ENCODE measurements at places on chromosomes 2 and 18. TPM values are rescaled to one million over a fixed set of nuclear protein-coding genes. Genes with fewer than 3 reads are reported as not detected.

DNA sequence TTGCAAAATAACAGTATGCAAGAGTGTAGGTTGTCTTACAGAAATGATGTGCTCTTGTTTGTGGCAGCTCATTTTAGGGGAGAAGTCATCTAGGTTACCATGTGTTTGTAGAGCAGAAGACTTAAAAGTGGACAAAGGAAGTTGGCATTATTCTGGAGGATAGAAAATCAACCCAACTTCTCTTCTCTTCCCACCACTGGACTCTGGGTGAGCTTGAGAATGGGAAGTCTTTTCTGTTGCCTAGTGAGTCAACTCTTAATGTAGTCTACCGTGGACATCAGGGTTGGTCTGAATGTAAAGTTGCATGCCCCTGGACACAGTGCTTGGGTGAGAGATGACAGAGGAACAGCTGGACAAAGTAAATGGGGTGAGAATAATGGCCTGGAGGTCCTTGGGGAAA, 98.3 kb downstream of the FMNL2 start:
- H3K27ac ChIP-seq = no peak overlapping the region
- H3K27me3 ChIP-seq = no peaks in the 10 kb centered on the region

The CIDEA gene
- 3.0 TPM for polyA plus RNA-seq

The FER1L5 gene
- polyA plus RNA-seq = 0.01 TPM

DNA sequence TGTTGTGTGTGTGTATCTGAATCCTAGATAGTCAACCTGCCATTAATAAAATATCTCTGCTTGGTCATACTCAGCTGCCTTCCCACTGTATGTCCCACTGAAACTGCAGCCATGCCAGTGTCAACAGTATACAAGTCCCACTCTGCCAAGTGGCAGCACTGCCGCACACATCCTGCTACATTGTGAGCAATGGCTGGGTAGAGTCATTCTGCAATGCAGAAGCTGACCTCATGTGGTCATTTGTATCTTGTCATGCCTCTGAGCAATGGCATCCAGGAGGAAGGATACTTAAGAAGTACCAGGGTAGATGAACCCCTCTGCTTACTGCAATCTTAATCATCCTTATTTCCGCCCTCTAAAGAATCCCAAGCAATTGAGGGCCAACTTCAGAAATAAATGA, 302.2 kb upstream of the DDX18 start:
- no peak for DNase-seq
- no peaks in the 10 kb centered on the region for H3K27me3 ChIP-seq
- no peak overlapping the region for H3K27ac ChIP-seq
- H3K4me1 ChIP-seq = no peaks in the 10 kb centered on the region

- H3K27ac ChIP-seq = no peak overlapping the region
- peaks cover 19% of the 10 kb centered on the region for H3K4me1 ChIP-seq
- DNase-seq = no peak
- no peaks in the 10 kb centered on the region for H3K36me3 ChIP-seq
- H3K4me3 ChIP-seq = no peak overlapping the region
These were observed 42.4 kb downstream of the HPCAL1 start for GRCh38 chr2:10345126-10345525.

The LYPD6 gene
- 2.4 TPM for polyA plus RNA-seq

- H3K27me3 ChIP-seq = no peaks in the 10 kb centered on the region
- no peaks in the 10 kb centered on the region for H3K36me3 ChIP-seq
- DNase-seq = no peak
- H3K27ac ChIP-seq = no peak overlapping the region
- H3K4me3 ChIP-seq = no peak overlapping the region
- H3K4me1 ChIP-seq = peaks cover 18% of the 10 kb centered on the region
These were observed 253.1 kb upstream of the NXPH2 start for GRCh38 chr2:139033300-139033699.

GRCh38 chr2:131572175-131572574, 44.5 kb downstream of the CCDC74A start:
- H3K27ac ChIP-seq = no peak overlapping the region
- H3K4me1 ChIP-seq = no peaks in the 10 kb centered on the region
- no peaks in the 10 kb centered on the region for H3K36me3 ChIP-seq
- H3K27me3 ChIP-seq = no peaks in the 10 kb centered on the region

The MYO7B gene
- not detected for polyA plus RNA-seq

GRCh38 chr2:110747522-110748488, 15.4 kb downstream of the ACOXL start:
- H3K36me3 ChIP-seq = no peaks in the 10 kb centered on the region
- H3K4me1 ChIP-seq = peaks cover 8% of the 10 kb centered on the region
- no peak for DNase-seq
- no peak overlapping the region for H3K4me3 ChIP-seq
- no peak overlapping the region for H3K27ac ChIP-seq

DNA sequence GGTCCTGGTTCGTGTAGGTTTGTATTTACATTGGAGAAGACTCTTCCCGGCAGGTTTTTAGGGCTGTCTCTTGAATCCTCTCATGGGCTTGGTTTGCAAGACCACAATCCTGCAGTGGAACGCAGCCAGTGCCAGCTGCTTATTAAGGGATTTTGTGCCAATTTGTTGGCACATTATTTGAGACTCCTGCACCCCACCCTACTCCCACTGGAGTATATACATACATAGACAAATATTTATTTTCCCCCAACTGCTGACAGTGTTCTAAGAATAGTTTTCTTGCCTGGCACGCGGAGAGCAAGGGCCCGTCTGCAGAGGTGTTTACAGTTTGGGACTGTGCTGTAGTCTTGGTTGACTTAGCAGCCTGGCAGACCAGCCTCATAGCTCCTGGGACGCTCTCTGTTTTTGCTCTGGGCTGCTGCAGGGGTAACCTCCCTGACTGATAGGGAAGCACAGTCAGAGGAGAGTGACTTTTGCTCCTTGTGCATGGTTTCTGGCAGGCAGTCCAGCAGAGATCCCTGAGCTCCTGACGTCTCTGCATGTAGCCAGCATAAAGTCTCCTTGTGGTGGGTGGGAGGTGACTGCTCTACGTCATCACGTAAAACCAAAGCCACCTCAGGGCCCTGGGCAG, 1.9 kb downstream of the LDLRAD4 start:
- H3K27me3 ChIP-seq = peaks cover 69% of the 10 kb centered on the region
- H3K27ac ChIP-seq = no peak overlapping the region
- no peaks in the 10 kb centered on the region for H3K4me1 ChIP-seq
- DNase-seq = no peak
- H3K36me3 ChIP-seq = no peaks in the 10 kb centered on the region
- H3K4me3 ChIP-seq = no peak overlapping the region

GRCh38 chr2:112941753-112942653, 31.0 kb downstream of the IL37 start:
- no peak overlapping the region for H3K27ac ChIP-seq
- no peaks in the 10 kb centered on the region for H3K27me3 ChIP-seq
- peaks cover 15% of the 10 kb centered on the region for H3K4me1 ChIP-seq
- H3K36me3 ChIP-seq = no peaks in the 10 kb centered on the region
- DNase-seq = peak; percentile 45

The SLC9A2 gene
- polyA plus RNA-seq = 0.13 TPM

The TANK gene
- polyA plus RNA-seq = 47.2 TPM

- no peak overlapping the region for H3K4me3 ChIP-seq
- no peaks in the 10 kb centered on the region for H3K36me3 ChIP-seq
- no peak for DNase-seq
- H3K4me1 ChIP-seq = no peaks in the 10 kb centered on the region
These were observed 414.0 kb upstream of the FANCL start for GRCh38 chr2:58655152-58655551.

The RMC1 gene
- polyA plus RNA-seq = 25.3 TPM

- H3K4me1 ChIP-seq = no peaks in the 10 kb centered on the region
- no peak overlapping the region for H3K4me3 ChIP-seq
- H3K27ac ChIP-seq = no peak overlapping the region
These were observed 11.3 kb downstream of the MC5R start for GRCh38 chr18:13835202-13835601.

GRCh38 chr18:64693766-64694165, 544.9 kb upstream of the LINC00305 start:
- DNase-seq = no peak

The DNAJC5G gene
- not detected for polyA plus RNA-seq

DNA sequence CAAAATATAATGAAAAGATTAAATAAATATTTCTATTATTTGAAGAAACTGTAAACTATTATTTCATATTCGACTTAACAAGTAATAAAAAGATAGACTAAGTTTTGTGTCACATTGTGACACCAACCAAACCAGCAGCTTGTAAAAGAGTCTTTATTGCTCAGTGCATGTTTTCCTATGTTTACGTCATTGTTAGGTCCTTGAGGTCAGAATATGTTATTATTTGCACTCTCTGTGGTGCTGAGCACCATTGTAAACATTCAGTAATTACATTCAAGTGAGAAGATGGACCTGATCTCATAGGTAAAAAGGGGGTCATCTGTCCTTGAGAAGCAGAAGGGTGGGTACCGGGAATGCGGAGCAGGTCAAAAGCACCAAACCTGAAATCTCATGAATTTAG, 1999.1 kb upstream of the CELF4 start:
- no peaks in the 10 kb centered on the region for H3K36me3 ChIP-seq
- no peak for DNase-seq
- no peaks in the 10 kb centered on the region for H3K4me1 ChIP-seq
- H3K27ac ChIP-seq = no peak overlapping the region
- H3K27me3 ChIP-seq = no peaks in the 10 kb centered on the region

DNA sequence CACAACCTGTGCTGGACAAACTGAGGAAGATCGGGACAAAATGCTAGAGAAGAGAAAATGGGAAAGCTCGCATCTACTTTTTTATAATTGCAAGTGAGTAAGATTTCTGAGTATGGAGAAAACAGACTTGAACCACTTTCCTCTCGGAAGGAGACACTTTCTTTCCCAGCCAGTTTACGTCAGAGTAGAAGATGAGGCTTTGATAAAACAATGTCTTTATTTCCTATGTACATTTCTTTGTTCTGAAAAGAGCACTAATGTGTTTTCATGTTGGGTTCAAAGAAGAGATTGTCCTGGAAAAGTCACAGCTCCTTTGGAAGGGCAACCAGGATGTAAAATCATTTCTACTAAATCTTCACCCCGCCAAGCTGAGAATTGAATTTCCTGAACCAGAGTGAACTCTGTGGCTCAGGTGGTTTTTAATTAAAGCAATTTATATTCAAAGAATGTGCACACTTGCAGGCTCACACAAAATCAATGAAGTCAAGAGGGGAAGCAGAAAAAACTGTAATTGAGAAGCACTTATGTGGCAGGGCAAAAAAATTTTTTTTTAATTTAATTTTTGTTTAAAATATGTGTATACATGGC, 23.4 kb upstream of the ITGA6 start:
- no peaks in the 10 kb centered on the region for H3K36me3 ChIP-seq
- H3K27ac ChIP-seq = peak overlapping the region; percentile 51
- no peak overlapping the region for H3K4me3 ChIP-seq
- no peak for DNase-seq

- H3K27ac ChIP-seq = no peak overlapping the region
- no peaks in the 10 kb centered on the region for H3K4me1 ChIP-seq
- H3K36me3 ChIP-seq = no peaks in the 10 kb centered on the region
- peaks cover 3% of the 10 kb centered on the region for H3K27me3 ChIP-seq
- no peak overlapping the region for H3K4me3 ChIP-seq
These were observed 10.4 kb downstream of the ALK start for GRCh38 chr2:29910960-29911359.

GRCh38 chr2:774436-774835, 97.2 kb upstream of the TMEM18 start:
- H3K36me3 ChIP-seq = no peaks in the 10 kb centered on the region
- H3K4me1 ChIP-seq = no peaks in the 10 kb centered on the region
- H3K27me3 ChIP-seq = no peaks in the 10 kb centered on the region

The SRD5A2 gene
- 0.04 TPM for polyA plus RNA-seq

The MTLN gene
- polyA plus RNA-seq = 16.9 TPM

DNA sequence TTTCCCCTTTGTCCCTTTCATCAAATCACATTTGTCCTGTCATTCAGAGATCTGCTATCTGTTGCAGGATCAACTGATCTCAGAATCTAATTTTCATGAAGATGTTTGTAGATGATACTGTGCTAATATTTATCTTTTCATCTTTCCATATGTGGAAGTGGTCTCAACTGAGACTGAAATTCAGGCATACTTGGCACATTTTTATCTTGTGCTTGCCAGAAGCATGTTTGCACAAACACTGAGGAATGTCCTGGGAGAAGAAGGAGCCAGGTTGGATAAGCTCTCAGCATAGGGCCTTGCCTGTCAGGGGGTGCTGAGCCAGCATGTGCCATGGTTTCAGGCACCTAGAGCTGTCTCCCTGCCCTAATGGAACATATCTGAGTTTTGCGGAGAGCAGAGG, 24.5 kb upstream of the MMADHC start:
- no peak overlapping the region for H3K27ac ChIP-seq
- H3K4me3 ChIP-seq = no peak overlapping the region
- no peaks in the 10 kb centered on the region for H3K36me3 ChIP-seq
- no peak for DNase-seq

DNA sequence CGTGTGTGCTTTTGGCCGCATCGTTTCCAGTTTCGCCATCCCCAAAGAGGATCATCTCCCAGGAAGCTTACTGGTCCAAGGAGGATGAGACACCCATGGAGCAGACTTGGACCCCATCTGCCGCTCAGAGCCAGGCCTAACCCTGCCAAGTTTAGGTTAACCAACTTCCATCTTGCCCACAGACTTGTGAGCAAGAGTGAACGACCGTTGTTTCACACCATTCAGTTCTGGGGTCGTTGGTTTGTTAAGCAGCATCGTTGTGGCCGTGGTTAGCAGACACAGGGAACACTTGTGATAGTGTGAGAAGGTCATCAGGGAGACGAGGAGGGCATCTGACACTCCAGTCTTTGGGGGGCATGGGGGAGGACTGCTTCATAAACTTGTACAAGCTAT, 15.1 kb downstream of the IL1R2 start:
- no peaks in the 10 kb centered on the region for H3K36me3 ChIP-seq
- no peak for DNase-seq
- H3K27me3 ChIP-seq = no peaks in the 10 kb centered on the region
- peak overlapping the region; percentile 38 for H3K27ac ChIP-seq

DNA sequence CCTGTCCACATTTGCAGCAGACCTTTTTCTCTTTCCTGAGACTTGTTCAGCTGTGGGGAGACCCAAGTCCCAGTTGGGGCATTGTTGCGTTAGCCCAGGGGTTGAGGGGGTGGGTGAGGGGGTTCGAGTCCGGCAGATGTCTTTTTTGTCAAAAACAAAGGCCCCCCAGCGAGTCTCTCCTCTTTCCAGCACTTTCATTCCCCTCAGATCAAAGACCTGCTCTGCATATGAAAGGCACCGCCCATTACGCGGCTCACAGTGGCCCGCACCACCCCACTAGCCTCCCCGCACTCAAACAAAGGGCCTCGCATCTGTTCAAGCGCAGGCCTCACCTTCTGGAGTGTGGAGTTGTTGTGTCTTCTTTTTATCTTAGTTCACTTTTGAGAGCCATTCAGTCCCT, 25.2 kb downstream of the TRABD2A start:
- H3K4me3 ChIP-seq = no peak overlapping the region
- peaks cover 6% of the 10 kb centered on the region for H3K27me3 ChIP-seq
- H3K36me3 ChIP-seq = no peaks in the 10 kb centered on the region
- DNase-seq = no peak

All from keratinocyte (primary cell).